Omental fat pad (tissue), 4 donors: ENCODE measurements at places on chromosomes 5 and 9.
A peak's percentile ranks its signal among the peaks of the same experiment; 100 is the strongest.

DNA sequence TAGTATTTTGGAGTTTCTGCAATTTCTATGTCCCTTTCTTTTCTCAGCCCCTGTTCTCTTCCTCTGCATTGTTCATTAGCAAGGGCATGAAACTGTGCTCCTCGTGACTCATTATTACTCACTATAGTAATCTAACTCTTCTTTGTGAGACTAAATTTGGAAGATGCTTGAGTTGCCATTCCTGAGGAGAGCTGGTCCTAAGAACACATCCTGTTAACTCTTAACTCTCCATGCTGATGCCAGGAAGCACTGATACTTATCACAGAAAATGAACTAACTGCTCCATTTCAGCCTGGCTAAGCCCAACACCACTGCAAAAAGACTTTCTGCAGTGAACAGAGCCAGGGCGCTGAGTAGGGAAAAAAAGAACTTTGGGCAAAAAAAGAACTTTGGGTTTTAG lies 10.6 kb upstream of the CSNK1A1 start:
- no peak for DNase-seq

GRCh38 chr9:90251316-90251715 lies 391.3 kb downstream of the DIRAS2 start:
- no peak for DNase-seq

DNA sequence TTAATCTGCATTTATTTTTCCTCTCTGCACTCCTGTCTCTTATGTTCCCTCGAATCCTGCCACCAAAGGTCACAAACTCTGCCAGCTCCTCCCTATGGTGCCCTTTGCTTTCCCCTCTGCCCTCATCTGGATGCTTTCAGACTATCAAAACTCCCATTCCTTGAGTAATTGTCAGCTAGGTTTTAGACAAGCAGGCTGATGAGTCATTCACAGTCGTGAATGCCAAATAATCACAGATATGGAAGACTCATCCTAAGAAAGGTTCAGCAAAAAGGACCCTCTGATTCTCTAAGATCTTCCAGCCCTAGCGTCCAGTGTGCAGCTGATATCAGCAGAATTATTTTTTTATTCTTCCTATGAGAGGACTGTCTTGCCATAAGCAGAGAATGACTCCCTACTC lies 104.5 kb upstream of the NUDT12 start:
- DNase-seq = no peak

DNA sequence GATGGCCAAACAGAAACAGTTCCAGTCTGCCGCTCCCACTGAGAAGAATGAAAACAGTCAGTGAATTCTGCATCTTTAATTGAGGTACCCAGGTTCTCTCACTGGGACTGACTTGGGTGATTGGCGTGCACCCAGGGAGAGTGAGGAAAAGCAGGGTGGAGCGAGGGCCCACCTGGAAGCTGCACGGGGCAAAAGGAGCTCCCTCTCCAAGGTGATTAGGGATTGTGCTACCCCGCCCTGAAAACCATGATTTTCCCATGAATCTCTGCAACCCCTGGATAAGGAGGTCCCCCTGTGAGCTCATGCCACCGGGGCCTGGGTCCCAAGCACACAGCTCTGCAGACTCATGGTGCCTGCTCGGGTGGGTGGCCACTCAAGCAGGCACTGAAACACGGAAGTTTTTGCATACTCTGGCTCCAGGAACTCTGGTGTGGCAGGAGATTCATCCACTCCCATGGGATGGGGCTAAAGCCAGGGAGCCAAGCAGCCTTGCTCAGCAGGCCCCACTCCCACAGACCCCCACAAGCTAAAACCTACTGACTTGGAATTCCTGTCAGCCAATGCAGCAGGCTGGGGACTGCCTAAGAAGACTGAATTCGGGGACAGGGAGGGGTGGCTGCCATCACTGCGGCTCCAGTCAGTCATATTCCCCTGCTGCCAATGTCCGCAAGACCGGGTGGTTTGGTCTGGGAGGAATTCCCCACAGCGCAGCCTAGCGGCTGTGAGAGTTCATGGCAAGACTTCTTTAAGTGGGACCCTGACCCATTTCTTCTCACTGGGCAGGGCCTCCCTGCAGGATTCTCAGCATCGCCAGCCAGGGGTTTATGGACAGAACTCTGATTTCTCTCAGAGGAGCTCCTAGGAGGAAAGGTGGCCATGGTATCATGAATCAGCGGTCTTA lies 652.2 kb upstream of the RGMB start:
- no peak for DNase-seq

- no peak for DNase-seq
These were observed 65.7 kb downstream of the C9orf152 start for GRCh38 chr9:110142253-110142652.

DNA sequence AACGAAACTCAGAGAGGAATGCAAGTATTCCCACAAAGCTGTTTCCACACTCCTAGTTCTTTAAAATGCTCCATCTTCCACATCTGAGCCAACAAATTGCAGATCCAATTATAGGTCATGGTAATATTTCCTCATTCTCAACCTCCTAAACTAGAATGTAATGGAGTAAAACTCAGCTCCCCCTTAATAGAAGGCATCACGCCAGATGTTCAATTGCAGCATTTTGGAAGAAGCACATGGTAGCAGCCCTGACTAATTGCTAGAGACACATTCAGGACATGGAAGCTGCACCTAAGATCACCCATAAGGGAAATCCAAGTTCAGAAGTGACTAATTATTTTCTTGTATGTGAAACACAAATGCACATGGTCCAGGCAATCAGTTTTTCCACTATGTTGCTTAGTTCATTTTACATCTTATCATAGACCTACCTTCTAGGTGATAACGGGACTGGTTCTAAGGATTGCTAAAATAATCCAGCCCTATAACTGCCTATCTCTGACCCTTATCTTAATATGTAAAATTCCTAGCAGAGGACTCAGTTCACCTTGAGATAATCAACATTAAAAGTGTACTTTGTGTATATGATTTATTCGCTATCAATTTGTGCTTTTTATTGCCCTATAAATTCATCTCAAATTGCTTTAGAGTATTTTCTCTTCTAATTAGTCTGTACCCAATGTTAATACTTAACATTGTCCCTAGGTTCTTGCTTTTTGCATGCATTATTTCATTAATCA lies 75.1 kb downstream of the GABRB2 start:
- DNase-seq = no peak

DNA sequence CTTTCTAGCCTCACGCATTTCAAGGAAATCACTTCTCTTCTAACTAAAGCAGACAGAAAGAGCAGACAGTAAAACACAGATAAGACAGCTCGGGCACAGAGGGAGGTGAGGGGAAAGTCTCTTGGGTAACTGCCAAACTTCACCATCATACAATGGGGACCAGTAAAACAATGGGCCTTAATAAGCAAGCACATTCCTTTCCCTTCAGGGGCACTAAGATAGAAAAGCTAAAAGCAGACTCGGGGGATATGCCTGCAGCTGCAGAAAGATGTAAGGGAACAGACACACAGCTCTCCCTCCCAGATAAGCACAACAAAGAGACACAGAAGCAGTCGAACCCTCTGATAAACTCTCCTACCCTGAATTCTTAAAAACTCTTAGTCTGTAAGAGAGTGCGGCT lies 15.6 kb upstream of the CKS2 start:
- no peak for DNase-seq

DNA sequence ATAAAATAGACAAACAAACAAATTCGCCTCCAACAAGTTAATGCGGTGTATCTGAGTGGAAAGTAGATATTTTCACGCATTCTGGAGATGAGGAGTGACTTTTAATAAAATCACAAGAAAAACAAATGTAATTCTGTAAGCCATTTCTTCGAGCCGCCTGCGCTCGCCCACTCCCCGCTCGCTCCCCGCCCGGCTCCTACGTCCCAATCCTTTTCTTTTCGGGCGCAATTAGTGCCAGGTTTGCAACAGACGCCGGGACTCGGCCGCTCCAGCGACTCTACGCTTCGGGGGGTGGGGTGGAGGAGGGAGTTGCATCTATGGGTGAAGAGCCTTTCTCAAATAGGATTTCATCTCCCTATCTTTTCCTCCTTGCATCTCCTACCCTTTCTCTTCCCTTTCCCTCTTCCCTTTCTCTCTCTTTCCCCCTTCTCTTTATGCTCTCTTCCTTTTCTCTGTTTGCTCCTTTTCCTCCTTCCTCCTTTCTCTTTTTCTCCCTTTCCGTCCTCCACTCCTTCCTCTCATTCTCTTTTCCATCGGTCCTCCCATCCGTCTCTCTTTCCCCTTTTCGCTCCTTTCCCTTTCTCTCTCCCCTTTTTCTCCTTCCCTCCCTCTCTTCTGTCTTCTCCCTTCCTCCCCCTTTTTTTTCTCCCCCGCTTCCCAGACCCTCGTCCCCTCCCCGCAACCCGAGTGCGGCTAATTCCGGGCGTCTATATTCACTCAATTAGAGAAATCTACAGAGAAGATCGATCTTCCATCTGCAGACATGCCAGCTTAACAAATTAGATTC lies 6.1 kb upstream of the OTP start:
- no peak for DNase-seq

DNA sequence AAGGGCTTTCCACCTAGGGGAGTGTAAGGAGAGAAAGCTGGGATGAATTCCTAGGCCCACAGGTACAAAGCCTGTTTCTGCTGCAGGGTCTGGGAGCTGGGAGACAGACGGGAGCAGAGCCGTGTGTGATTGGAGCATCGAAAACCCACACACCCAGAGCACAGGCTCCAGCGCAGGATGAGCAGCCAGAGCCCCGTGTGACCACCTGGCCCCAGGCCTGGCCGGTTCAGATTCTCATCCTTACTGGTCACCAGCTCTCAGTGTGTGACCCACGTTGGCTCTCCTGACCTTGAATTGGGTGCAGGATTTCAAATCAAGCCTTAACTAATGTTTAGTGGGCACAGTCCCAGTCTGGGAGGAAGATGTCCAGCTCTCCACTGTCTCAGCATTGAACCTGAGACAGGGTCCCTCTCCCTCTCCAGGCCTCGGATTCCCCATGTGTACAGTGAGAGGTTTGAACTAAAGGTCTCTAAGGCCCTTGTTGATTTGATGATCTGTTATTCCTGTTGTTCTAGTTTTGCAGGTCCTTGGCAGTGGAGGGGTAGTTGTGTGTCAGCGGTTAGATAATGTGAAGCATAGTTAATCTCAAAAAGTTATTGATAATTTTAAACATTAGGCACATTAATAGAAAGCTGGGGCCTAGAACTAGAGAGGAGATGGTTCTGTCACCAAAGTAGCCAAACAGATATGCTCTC lies 50.1 kb downstream of the PPARGC1B start:
- no peak for DNase-seq

DNA sequence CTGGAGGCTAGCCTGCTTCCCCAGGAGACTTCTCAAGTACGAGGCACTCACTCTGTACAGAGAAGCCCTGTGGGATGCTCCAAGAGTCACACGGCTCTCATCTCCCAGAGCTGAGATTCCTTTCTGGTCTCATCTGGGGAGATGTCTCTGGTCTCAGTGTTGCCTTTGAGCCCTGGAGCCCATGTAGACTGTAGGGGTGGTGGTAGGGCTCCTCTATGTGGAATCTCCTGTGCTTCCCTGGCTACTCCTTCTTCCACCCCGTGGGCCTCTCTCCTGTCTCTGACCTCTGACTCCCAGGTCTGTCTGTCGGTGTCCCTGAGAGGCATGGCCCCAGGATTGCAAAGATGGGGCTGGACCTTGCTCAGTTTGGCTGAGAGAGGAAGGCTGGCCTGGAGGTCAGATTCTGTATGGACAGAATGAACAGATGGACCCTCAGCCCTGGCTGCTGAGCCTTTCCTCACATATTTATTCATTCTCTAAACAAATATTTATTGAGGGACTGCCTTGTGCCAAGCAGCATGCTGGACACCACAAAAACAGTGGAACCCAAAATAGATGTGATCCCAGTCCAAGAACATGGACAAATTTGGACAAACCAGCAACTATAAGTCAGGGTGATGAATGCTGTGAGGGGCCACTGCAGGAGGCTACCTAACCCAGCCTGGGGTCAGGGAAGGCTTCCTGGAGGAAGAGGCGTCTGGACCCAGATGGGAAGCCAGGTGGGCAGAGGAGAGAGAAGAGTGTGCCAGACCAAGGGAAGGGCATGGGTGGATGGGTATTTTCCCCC lies 2.6 kb downstream of the CCL19 start:
- no peak for DNase-seq

GRCh38 chr9:122200960-122201595 lies 27.7 kb downstream of the LHX6 start:
- no peak for DNase-seq

DNA sequence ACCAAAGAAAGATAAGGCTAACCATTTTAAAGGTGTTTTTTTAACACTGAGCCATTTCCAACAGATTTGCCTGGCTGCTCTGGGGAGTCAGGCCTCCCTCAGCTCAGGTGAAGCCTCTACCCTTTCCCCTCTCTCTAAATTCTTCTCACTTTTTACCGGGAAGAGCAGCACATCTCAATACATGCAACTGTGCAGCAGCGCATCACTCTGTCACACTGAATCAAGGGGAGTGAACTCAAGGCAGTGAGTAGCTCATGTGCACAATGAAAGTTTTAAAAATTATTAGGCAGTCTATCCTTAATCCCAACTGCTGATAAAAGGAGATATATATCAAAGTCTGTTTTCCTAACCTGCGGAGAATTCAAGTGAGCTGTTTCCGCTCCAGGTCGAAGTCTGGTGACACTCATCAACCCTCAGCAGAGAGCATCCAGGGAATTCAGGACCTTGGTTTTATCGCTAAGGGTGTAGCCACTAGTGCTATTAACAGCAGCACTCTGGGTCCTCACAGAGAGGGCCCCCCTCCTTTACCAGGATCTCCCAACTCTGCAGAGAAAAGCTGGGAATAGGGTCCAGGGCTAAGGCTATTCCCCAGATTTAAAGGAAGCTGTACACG lies 1.0 kb downstream of the CEMIP2 start:
- DNase-seq = no peak

DNA sequence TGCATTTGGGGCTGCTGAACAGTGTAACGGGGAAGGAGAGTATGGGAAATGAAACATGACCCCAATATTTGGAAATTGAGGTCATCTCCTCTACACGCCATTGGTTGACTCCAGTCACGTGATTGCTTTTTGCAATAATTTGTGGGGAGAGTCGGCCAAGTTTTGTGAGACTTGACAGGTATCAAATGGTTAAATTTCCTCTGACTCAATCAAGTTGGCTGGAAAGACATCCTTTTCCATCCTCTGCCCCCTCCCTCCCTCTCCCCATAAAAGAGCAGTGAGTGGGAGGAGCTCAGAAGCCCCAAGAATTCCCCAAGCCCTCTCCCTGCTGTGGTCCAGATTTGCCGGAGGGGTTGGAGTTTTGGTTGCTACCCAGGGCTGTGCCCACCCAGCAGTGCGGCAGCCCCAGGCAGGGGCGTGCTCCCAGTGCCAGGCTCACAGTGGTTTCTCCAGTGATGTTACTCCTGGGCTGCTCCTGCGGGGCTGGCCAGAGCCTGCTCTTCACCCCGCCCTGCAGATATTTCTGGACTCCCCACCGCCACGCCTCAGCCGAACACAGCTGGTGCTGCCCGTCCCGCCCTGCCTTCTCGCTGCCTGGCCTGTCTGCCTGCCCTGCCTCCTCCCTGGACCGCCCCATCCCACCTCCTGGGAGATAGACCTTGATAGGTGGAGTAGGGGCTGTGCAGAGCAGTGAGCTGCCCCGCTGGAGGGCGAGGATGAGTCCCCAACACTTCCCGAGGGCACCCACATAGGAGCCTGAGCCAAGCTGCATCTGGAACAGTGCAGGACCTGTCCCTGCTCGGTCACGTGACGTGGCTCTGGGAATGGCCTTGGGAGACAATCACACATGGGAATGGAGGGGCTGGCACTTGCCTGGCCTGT lies 3.4 kb downstream of the COL5A1 start:
- peak; percentile 79 for DNase-seq

GRCh38 chr9:109466623-109467590 lies 31.2 kb downstream of the PTPN3 start:
- no peak for DNase-seq

- no peak for DNase-seq
These were observed 54.2 kb downstream of the FNBP1 start for GRCh38 chr9:129988607-129989361.

GRCh38 chr5:74196233-74196632 lies 444.3 kb downstream of the ENC1 start:
- DNase-seq = no peak

GRCh38 chr9:129757045-129757444 lies 4.2 kb upstream of the PTGES start:
- no peak for DNase-seq
